ENCODE measurements at places on chromosomes 13 and 19.

- no peak for DNase-seq
Measured at GRCh38 chr19:5959260-5960004, 18.5 kb downstream of the RANBP3 start.

GRCh38 chr13:112943309-112944125, 25.5 kb upstream of the MCF2L start:
- no peak for DNase-seq

DNA sequence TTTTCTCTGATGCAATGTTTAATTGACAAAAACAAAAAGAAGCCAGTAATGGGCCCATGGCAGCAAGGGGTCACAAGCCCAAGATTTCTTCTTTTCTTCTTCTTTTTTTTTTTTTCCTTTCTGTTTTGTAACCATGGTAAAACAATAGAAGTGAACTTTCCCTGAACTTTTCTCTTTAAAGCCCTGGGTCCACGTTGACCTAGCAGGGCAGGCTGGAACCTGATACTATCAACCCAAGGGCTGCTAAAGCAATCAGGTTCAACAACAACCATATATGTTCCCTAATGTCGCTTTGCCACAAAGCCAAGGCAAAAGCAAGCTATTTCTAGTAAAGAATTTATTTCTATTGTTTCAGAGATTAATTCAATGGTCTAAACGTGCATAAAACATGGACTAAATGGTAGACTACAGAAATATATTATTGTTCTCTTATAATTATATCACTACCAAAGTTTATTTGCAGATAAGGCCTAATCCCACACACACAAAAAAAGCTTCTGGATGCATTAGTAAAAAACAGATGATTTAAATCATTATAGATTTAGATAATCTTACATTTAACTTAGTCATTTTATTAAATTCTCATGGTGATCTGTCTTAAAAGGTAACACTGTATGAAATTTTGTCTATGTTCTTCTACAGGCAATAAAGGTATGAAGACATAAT, 153.9 kb downstream of the DACH1 start:
- DNase-seq: no peak

DNA sequence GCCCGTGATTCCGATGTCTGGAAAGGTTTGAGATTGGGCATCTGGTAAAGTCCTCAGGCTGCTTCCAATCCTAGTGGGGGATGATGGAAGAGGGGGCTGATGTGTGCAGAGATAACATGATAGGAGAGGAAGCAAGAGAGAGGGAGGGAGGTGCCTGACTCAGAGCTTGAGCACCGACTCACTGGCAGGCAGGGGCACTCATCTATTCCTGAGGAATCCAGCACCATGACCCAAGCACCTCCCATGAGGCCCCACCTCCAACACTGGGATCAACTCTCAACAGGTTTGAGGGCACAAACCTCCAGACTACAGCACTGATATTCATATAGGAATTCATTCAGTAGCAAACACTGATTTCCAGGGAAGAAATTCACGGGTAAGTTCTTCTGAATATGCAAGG, 5.6 kb upstream of the SIGLEC9 start:
- DNase-seq: no peak

DNA sequence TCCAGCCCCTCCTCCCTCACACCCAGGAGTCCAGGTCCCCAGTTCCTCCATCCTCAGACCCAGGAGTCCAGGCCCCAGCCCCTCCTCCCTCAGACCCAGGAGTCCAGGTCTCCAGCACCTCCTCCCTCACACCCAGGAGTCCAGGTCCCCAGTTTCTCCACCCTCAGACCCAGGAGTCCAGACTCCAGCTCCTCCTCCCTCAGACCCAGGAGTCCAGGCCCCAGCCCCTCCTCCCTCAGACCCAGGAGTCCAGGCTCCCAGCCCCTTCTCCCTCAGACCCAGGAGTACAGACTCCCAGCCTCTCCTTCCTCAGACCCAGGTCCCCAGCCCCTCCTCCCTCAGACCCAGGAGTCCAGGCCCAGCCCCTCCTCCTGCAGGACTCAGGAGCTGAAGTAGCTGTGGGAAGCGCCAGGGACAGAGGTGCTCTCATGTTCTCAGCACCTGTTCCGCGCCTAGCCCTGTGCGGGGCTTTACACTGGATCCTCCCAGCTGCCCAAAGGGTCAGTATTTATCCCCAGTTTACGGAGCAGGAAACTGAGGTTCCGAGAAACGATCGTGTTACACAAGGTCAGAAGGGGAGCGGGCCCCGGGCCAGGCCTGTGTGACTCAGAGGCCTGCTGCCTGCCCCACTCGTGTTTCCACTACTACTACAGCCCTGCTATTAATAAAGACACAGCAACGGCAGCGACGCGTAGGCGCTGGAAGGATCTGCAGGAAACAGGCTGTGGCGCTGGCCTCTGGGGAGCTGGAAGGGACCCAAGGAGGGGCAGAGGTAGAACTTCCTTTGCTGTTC, 1.7 kb upstream of the SBK3 start:
- DNase-seq: no peak

DNA sequence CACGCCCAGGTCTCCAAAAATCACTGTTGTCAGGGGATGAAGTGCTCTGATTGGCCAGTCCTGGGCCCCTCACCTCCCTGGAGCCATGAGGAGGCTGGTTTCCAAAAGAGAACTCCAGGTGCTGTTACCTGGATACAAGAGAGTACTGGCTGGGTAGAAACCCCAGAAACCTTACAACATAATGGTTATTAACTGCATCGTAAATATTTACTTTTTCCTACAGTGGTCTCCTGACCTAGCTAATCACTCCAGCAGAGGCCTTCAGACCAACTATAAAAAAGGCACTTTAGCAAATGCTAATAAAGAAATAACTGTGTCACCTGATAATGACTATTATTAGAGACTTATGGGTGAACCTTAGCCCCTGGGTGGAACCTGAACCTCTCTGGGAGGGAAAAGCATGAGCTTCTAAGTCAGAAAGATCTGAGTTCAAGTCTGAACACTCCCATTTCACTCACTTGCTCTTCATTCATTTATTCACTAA, 1.5 kb upstream of the IGSF23 start:
- no peak for DNase-seq
